Stimulated activated CD8-positive, alpha-beta memory T cell treated with anti-CD3 and anti-CD28 coated beads, Interleukin-15, amount 100 ng/mL, for 4 hours (primary cell): ENCODE measurements at places on chromosomes 6 and 20.

DNA sequence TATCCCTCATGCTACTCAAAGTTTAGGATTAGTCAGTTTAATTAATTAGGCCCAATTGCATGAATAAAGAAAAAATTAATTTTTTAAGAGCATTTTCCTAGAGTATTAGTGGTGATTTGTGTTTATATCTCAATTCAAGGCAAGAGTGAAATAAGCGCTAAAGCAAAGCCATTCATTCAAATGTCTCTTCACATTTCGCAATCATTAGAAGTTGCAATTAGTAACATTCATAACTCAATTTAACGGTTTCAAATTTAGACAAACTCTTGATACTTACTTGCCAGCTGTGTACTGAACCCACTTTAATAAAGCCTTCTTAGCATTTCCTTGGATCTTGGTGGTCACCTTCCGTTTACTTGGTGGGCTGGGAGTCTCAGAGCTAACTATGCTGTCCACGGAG lies 127.2 kb downstream of the SYNE1 start:
- DNase-seq: no peak

GRCh38 chr6:68649669-68650068 lies 14.6 kb downstream of the ADGRB3 start:
- no peak for DNase-seq

- no peak for DNase-seq
Observed at GRCh38 chr6:22366214-22366613, 69.4 kb upstream of the PRL start.

DNA sequence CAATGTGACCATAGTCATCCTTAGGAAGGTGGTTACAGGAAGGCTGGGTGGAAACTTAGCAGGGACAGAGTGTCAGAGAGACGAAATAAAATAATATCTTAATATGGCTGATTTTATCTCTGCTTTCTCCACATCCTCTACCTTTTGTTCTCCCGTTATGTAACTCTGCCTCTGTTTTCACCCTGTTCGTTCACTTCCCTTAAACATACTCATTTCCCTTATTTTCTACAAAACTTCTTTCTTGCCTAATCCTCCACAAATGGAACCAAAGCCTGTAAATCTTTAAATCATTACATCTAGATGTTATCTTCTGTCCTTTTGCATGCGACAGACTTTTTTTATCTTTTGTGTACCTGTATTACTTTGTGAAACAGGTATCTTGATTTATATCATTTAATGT lies 23.3 kb upstream of the CRIP3 start:
- no peak for DNase-seq

GRCh38 chr6:15522427-15522826 lies 140.4 kb downstream of the DTNBP1 start:
- DNase-seq: no peak

DNA sequence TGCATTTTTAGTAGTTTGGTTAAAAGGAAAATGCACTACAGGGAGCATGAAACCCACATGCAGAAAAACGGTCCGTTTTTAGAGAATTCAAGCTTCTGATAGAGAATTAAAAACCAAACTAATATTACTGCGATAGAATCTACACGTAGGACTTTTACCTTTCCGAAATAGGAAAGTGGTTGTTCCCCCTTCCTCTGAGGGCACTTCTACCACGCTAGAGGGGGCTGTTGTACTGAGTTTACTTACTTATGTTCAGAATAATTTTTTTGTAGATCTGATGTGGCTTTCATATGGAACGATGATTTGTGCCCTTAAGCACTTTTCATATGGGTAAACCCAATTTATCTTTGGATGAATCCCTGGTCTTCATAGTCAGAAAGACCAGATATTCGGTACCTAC lies 264.3 kb upstream of the PLN start:
- DNase-seq: peak; percentile 3

- DNase-seq: no peak
Observed at GRCh38 chr6:144744720-144745119, 459.6 kb downstream of the UTRN start.

DNA sequence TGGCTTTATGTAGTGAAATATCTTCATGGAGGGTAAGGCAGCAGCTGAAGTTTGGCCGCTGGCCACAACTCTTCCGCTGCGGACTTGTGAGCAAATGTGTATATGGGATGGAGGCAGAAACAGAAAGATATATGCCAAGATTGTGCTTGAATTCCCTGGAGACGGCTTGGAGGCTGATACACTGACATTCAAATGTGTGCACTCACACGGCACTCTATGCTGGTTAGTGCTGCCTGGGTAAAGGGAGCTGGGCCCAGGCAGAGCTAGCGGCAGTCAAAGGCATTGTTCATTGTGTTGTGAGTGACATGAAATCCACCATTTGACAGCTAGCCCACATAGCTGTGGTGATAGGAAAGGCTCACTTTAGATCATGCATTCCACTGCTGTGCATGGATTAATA lies 202.7 kb downstream of the CLIC5 start:
- DNase-seq: no peak

DNA sequence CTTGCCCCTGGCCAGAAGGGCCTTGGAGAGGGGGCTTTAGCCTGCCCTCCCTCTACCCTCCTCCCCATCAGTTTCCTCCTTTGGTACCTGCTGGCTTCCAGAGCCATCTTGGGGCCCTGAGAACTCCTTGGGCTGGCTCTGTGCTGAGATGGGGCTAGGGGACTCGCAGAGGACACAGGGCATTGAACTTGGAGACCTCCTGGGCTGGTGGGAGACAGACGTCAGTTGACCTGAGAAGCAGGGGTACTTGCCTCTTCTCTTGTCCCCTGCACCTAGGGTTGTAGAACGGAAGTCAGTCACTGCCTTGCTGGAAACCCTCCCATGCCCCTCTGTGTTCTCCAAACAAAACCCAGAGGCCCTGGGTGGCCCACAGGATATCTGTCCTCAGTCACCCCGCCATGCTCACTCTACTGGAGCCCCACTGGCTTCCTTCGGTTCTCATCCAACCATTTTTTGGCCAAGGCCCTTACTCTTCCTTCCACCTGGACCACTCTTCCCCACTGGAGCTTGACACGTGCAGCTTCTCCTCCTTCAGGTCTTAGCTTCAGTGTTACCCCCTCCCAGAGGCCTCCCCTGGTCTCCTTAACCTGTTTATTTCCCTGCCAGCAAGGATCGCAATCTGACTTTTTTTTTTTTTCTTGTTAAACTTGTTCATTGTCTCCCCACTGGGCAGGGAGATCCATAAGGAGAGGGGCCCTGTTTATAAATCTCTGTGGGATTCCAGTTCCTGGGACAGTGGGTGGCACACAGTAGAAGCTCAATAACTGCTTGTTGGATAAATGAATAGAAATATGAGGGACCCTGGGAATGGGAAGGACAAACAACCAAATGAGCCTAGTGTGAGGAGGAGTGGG lies 971 bp downstream of the RBCK1 start:
- DNase-seq: no peak

GRCh38 chr6:141677598-141678211 lies 455.0 kb upstream of the GJE1 start:
- DNase-seq: no peak

GRCh38 chr6:16651871-16652270 lies 109.4 kb downstream of the ATXN1 start:
- no peak for DNase-seq
